ENCODE measurements at places on chromosomes 12 and 14.

GRCh38 chr14:61950340-61950739, 188.1 kb downstream of the SNAPC1 start:
- DNase-seq = no peak

DNA sequence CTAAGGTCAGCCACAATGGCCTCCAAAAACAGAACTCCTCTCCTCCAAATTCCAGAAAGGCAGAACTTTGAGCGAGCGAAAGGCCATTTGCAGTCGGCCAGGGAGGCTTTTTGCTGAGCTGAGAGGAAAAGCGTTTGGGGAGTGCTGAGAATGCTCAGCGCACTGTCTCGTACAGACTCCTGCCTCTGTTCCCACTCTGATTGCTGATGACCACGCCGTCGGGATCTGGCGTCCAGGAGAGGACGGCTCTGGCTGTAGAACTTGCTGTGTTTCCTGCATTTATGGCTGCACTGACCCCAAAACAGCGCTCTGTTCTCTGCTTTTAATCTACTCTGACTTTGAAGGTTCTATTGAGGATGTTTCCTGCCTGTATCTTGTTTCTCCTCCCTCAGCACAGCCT, 82.4 kb upstream of the WSCD2 start:
- DNase-seq = no peak

- DNase-seq = no peak
These were observed 193.3 kb upstream of the C14orf180 start for GRCh38 chr14:104386151-104386841.

DNA sequence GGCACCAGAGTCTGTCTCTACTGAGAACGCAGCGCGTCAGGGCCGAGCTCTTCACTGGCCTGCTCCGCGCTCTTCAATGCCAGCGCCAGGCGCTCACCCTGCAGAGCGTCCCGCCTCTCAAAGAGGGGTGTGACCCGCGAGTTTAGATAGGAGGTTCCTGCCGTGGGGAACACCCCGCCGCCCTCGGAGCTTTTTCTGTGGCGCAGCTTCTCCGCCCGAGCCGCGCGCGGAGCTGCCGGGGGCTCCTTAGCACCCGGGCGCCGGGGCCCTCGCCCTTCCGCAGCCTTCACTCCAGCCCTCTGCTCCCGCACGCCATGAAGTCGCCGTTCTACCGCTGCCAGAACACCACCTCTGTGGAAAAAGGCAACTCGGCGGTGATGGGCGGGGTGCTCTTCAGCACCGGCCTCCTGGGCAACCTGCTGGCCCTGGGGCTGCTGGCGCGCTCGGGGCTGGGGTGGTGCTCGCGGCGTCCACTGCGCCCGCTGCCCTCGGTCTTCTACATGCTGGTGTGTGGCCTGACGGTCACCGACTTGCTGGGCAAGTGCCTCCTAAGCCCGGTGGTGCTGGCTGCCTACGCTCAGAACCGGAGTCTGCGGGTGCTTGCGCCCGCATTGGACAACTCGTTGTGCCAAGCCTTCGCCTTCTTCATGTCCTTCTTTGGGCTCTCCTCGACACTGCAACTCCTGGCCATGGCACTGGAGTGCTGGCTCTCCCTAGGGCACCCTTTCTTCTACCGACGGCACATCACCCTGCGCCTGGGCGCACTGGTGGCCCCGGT, at the start of gene PTGDR:
TSS of gene PTGDR (plus strand) at position 198 of the 778 bp plus-strand sequence. CDS start at position 315, 117 bp downstream.
- no peak for DNase-seq

DNA sequence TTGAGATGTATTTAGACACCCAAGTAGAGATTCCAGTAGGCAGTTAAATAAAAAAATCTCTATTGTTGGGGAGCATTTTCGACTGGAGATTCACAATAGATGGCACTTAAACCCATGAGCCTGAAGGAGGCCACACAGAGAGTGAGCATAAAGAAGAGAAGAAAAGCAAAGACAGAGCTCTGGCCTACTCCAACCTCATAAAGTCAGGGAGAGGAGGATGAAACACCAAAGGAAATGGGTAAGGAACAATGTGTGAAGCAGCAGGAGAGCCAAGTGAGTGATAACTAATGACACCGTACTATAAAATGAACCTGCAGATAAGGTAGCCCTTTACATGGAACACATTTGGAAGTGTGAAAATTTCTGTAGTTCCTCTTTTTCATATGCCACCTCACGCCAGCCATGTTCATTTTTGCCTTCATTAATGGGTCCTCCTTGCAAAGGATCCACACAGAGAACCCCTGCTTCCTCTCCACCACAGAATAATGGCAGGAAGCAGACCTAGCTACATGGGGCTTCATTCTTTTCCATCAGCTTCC, 150.0 kb upstream of the SYT10 start:
- no peak for DNase-seq

DNA sequence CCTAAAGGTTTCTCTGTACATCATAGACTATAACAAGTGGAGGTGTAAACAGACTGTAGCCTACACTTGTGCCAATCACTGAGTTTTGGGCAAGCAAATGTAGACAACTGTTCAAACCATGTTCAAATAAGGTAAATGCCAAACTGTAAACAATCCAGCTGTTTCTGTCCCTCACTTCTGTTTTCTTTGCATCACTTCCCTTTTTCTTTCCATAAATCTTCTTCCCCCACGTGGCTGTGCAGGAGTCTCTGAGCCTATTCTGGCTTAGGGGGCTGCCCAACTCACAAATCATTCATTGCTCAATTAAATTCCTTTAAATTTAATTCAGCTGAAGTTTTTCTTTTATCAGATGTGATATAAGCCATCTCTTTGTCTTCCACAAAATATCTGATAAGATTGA, 65.1 kb upstream of the CPM start:
- no peak for DNase-seq

GRCh38 chr12:86521870-86522269, 265.7 kb upstream of the MGAT4C start:
- DNase-seq = no peak

- DNase-seq = no peak
These were observed 328.4 kb downstream of the EGLN3 start for GRCh38 chr14:33622496-33622895.

DNA sequence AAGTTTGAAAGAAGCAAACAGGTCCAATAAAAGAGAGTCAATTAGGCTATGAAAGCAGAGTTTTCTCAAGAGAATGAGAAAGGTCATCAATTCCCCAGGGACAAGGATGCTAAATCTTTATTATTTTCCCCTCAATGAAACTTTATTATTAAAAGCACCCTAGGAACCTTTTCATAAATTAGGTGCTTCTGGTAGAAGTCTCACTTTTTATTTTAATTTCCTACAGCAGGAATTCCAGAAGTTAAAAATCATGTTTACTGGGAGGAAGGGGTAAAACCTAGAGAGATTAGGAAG, 223.2 kb upstream of the SOX5 start:
- DNase-seq = no peak

DNA sequence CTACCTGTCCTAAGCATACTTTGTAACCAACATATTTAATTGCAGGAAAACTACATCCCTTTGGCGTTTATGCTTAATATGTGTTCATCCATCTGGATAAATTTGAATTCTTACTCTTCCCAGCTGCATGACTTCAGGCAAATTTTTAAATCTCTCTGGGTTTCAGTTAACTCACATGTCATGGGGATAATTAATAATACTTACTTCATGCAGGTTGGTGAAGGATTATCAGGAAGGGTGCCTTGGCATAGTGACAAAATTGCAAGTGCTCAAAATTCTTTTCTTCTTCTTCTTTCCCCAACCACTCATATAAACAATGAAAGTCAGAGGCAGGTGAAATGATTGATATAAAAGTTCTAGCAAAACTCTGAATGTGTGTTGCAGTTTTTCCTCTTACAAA, 15.9 kb downstream of the SYT10 start:
- no peak for DNase-seq

- no peak for DNase-seq
These were observed 6.8 kb downstream of the MYH6 start for GRCh38 chr14:23401291-23401690.

GRCh38 chr12:46389031-46389616, 16.6 kb upstream of the SLC38A2 start:
- no peak for DNase-seq

DNA sequence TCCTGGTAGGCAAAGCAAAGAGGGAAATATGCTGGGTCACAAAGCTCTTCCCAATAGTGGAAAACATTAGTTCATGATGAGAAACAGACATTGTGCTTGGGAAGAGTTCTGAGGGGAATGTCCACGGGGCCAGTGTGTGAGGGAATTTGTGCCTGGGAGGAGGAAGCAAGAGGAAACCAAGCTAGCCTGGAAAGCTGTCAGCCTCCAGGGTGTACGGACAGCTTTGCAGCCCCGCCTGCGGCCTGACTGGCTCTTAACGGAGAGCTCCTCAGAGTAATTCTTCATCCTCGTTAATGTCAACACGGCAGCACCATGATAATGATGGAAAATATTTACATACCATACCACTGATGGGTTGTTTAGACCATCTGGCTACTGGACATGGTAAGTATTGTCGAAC, 32.4 kb downstream of the PITPNM2 start:
- DNase-seq = no peak

DNA sequence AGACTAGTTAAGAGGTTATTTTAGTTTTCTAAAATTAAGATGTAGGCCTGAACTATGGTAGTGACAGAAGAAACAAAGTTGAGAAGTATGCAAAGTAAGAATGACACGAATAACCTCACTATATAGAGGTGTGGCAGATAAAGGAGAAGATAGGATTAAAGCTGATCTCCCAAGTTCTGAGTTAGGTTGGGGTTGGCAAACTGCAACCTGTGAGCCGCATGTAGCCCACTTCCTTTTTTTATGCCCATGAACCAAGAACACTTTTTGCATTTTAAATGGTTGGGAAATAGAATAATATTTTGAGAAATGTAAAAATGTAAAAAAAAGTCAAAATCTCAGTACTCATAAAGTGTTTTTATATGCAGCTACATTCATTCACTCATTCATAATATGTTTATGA, 34.3 kb downstream of the KTN1 start:
- no peak for DNase-seq

GRCh38 chr12:118326991-118327390, 45.7 kb downstream of the TAOK3 start:
- no peak for DNase-seq

DNA sequence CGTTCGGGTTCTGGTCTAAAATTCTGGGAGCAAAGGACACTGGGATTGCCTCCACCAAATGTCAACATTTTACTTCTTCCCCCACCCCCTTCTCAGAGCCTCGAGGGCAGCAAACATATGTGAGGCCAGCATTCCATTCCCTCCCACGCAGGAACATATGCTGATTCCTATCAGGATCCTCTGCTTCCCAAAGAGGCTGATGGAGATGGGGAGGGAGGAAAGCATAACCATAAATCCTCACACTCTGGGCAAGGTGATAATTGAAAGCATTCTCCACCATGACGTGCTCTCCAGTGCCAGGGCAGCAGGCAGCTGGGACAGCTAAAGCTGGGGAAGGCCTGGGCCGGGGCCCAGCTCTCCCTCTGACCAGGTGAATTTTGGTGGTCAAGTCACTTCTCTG, 395.0 kb downstream of the ZFP36L1 start:
- no peak for DNase-seq

DNA sequence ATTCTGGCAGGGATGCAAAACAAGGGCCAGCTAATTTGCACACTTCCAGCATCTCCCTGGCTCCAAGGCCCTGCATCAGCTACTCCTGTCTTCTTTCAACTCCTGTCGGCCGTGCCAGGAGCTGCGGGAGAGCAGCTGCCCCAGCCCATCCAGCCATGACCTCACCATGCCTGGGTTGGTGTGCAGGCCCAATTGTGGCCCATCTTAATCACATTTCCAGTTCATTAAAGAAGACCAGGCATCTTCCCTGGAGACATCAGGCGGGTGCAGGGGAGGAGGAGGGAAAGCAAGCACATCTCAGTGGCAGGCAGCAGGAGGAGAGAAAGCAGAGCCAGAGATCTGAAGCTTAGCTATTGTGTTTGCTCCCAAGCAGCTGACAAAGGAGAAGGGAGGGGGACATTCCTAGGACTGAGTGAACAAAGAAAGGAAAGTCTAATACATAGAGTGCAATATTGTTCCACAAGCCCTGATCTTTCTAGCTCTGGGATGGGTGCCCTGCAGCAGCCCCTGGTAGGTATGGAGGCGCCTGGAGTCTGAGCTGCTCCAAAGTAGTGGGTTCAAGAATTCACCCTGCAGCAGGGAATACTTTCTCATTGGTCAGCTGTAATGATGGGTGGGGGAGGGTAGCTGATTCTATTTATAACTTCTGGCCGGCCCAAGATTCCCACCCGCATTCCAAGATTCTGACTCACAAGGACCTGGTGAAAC, 40.1 kb downstream of the VWF start:
- DNase-seq = no peak
